ENCODE measurements at places on chromosomes 13 and 19.

- no peak for DNase-seq
Observed at GRCh38 chr19:11198769-11199424, 1.6 kb upstream of the KANK2 start.

DNA sequence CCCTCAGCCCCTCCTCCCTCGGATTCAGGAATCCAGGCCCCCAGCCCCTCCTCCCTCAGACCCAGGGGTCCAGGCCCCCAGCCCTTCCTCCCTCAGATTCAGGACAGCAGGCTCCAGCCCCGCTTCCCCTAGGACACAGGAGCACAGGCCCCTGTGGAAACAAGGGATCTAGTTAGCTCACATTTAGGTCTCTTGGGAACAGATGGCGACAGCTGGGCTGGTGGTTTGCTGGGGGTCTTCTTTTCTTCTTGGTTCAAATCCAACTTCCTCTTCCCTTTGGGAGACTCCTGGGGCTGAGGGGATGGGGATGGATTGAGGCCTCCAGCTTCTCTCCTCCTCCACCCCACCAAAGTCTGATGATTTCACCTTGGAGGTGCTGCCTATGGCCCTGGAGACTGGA is 19.6 kb downstream of the ZNF575 start:
- no peak for DNase-seq

DNA sequence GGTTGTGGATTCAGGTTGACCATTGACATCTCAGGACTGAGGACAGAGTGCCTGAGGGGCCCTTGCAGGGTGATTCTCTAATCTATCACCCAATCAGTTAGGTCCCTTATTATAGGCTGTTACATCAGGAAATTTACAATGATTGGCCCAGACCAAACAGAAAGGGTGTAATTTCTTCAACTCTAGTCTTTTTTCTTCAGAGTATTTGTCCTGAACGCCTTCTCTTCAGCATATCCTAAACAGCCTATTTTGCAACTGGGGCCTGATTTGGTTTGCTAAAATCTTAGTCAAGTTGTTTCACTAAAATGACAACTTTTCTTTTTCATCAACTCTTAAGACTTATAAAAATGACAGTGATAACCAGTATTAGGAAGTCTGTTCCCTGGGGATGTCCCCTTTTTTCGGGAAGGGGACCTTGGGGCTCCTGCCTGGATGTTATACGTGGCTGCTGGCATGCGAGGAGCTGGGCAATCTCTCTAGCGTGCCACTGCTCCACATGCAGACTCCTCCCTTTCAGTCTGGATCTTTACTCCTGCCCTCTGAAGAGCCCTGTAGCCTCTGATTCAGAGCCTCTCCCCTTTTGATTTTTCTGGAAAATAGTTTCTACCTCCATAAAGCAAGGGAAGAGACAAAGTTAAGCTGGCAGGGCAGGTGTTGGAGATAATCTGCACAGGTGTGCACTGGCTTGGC is 19.6 kb upstream of the GTF2F2 start:
- no peak for DNase-seq

DNA sequence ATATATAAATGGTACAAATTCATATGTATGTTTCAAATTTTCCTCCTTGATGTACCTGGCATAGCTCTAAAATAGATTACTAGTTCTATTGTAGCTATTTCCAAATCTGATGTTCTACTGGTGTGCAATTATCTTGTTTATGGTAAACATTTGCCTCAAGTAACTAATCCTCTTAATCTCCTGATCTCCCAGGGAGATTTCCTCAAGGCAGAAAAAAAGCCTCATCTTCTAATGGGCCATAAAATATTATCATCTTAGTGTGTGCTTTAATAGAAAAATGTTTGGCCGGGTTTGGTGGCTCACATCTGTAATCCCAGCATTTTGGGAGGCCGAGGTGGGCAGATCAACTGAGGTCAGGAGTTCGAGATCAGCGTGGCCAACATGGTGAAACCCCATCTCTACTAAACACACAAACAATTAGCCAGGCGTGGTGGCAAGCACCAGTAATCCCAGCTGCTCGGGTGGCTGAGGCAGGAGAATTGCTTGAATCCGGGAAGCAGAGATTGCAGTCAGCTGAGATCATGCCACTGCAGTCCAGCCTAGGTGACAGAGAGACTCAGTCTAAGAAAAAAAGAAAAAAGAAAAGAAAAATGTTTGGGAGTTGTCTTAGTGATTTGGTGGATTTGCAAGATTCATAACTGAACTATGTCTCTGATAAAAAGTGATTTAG is 498.9 kb upstream of the SLITRK5 start:
- no peak for DNase-seq

GRCh38 chr13:94205896-94206295 is 273.6 kb downstream of the DCT start:
- no peak for DNase-seq

- DNase-seq: no peak
Observed at GRCh38 chr19:7746903-7747884, at the start of gene CD209. Gene CD209 (minus strand): TSS chr19:7747534. CDS start chr19:7747511, 23 bp downstream.

GRCh38 chr19:46784262-46785053 is 3.9 kb downstream of the SLC1A5 start:
- peak; percentile 92 for DNase-seq

DNA sequence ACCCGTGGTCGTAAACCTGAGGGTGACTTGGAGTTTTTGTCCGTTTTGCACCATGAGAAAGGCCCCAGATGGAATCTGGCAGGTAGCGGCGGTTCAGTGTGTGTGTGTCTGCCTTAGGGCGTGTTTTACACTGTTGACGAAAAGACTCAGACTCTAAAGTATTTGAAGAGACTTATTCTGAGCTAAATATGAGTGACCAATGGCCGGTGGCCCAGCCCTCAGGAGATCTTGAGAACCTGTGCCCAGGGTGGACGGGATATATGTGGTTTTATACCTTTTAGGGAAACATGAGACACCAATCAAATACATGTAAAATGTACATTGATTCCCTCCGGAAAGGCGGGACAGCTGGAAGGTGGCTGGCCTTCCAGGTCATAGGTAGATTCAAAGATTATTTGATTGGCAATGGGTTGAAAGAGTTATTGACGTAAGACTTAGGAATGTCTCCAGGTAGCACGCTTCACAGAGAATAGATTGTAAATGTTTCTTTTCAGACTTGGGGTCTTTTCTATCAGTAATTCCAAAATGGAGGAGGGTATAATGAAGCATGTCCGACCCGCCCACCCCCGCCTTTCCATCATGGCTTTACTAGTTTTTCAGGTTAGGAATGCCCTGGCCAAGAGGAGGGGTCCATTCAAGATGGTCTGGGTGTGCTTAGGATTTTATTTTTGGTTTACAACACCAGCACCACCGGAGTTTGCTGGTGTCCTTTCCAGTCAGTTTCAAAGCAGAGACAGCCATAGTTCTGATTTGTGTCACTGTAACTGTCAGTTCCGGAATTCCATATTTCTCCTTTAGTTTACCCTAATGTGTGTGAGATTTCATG is 1.0 kb upstream of the ZNF529 start:
- DNase-seq: peak; percentile 3
